ENCODE measurements at places on chromosomes 4 and X.

GRCh38 chr4:5361968-5362367 lies 310.7 kb downstream of the STK32B start:
- no peak for DNase-seq

- no peak for DNase-seq
Measured at GRCh38 chrX:28042260-28042659, 61.0 kb upstream of the DCAF8L1 start.

GRCh38 chrX:16487620-16488385 lies 162.2 kb upstream of the S100G start:
- DNase-seq = no peak

GRCh38 chr4:187780070-187780469 lies 215.5 kb upstream of the ZFP42 start:
- DNase-seq = no peak

- DNase-seq = no peak
Measured at GRCh38 chr4:38190717-38191178, 230.6 kb downstream of the PTTG2 start.

DNA sequence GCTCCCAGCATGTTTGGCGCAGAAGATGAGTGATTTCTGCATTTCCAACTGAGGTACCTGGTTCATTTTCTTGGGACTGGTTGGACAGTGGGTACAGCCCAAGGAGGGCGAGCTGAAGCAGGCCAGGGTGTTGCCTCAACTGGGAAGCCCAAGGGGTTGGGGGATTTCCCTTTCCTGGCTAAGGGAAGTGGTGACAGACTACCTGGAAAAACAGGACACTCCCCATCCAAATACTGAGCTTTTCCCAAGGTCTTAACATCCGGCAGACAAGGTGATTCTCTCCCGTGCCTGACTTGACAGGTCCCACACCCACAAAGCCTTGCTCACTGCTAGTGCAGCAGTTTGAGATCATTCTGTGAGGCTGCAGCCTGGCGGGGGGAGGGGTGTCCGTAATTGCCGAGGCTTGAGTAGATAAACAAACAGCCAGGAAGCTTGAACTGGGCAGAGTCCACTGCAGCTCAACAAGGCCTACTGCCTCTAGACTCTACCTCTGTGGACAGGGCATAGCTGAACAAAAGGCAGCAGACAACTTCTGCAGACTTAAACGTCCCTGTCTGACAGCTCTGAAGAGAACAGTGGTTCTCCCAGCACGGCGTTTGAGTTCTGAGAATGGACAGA lies 307.7 kb upstream of the ARSJ start:
- no peak for DNase-seq

DNA sequence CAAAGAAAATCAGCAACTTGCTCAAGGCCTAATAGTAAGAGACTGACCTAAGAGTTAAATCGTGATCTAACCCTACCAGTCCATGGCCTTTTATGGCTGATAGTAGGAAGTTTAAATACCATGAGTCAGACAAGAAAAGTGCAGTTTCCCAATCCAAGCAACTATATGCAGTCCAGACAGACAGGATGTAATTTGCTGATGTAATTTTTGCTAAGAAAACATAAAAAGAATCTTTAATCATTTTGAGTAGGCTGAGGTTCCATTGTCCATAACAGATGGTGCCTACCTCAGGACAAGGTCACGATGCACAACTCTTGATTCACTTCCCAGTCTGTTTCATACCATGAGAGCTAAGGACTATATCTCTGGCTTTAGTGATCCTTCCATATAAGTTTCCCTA lies 317.5 kb upstream of the GRIA3 start:
- no peak for DNase-seq

- DNase-seq = no peak
Measured at GRCh38 chr4:93894995-93895394, 66.4 kb downstream of the ATOH1 start.

DNA sequence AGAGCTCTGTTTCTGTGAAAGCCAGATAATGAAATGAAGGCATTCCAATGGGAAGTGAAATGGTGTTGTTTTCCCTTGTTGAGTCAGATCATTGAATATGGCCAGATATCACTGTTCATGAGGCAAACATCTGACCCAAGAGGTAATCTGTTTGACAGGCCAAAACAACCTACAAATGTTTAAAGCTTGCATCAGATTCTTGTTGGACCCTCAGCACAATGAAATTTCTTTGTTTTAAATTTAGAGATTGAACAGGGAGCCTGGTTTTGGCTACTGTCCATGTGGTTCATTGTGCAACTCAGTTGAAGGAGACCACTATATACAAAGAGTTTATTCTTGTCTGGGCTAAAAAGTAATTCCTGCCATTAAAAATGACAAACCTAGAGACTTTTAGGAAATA lies 159.1 kb downstream of the AFF2 start:
- DNase-seq = no peak

GRCh38 chr4:3399277-3400194 lies 42.2 kb upstream of the HGFAC start:
- DNase-seq = no peak

GRCh38 chr4:169335331-169335730 lies 64.6 kb upstream of the SH3RF1 start:
- no peak for DNase-seq

- no peak for DNase-seq
Measured at GRCh38 chr4:178296669-178297068, 854.4 kb upstream of the AGA start.

GRCh38 chr4:157992038-157992705 lies 180.7 kb downstream of the GASK1B start:
- DNase-seq = peak; percentile 54

DNA sequence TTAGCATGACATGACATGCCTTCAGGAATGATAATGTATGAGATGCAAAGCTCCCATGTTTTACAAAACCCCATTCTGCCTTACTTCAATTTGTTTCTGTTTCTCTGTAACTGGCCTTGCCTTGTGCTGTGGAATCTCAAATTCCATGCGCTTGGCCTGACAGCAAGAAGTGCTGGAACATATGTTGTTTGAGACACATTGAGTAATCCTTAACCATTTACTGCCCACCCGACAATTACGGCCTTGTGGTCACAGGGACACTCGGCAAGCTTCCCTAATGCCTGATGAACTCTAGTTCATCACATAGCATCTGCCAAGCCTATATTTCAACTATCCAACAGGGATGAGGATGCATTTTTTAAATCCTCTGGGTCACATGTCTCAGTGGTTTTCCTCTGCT lies 226.4 kb upstream of the CASK start:
- DNase-seq = no peak

DNA sequence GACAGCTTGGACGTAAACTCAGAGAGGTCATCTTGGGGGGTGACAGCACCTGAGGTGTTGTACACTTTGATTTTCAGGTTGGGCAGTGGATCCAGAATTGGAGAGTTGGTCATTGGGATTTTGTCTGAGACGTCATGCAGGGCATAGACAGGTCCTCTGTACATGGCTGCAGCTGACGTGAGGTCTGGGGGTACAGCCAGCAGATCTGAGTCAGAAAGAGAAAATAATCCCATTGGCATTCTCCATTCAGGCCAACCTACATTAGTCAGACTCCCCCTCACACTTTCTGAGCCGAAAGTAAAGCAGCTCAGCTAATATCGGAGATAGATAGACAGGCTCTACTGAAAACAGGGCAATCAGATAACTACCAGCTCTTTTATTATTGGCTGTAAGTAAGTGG lies 329.7 kb downstream of the UNC5C start:
- peak; percentile 43 for DNase-seq

- no peak for DNase-seq
Measured at GRCh38 chrX:46695491-46695890, 63.4 kb downstream of the SLC9A7 start.

DNA sequence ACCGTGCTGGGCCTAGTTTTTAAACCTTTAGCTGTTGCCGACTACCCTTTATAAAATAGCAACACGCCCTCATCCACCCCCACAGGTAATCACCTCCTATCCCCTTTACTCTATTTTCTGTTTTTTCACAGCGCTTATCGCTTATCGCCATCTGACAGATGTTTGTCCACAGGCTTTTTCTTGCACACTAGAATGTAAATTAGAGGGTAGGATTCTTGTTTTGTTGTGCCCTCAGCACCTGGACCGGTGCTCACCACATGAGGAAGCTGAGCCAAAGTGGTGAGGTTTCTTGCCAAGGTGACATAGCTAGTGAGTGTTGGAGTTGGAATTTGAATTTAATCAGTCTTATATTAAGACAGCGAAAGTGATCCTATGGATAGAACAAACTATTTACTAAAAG lies 2.9 kb upstream of the RBBP7 start:
- DNase-seq = no peak
